Bronchial epithelial cell (primary cell): ENCODE measurements at places on chromosomes 4 and X. TPM values are rescaled to one million over a fixed set of nuclear protein-coding genes. Genes with fewer than 3 reads are reported as not detected.
A peak's percentile ranks its signal among the peaks of the same experiment; 100 is the strongest.

GRCh38 chr4:33302321-33302720 is 2582.2 kb downstream of the PCDH7 start:
- no peak for DNase-seq

DNA sequence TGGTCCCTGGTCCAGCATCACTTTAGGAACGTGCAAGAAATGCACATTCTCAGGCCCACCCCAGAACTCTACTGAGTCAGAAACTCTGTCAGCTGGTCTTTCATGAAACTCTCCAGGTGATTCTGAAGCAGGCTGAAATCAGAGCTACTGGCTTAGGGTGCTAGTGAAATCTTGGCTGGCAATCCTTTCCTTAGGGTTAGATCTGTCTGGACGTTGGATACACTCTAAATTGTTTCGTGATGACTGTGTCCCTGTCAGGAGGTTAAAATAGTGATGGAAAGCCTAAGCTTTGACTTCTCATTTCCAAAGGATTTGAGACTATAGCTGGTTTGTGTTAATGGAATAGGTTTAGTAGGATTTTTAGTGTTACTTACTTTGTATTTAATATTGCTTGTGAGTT is 99.1 kb downstream of the ARHGAP10 start:
- DNase-seq, result peak; percentile 89

Gene NMU
- 4.2 and 20.4 TPM in 2 replicates for total RNA-seq

DNA sequence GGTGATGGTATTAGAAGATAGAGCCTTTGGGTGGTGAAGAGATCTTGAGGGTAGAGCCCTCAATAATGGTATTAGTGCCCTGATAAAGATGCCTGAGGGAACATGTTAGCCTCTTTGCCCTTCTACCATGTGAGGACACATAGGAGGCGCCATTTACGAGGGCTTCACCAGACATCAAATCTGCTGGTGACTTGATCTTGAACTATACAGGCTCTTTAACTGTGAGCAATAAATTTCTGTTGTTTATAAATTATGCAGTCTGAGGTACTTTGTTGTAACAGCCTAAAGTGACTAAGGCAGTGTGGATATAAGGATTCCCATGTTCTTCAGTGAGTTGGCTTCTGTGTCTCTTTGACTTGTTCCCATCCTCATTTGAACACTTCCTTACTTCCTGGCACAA is 11.8 kb downstream of the MOB1B start:
- peak; percentile 24 for DNase-seq
